Effector memory CD8-positive, alpha-beta T cell (primary cell): ENCODE measurements at places on chromosomes 7 and 10.

DNA sequence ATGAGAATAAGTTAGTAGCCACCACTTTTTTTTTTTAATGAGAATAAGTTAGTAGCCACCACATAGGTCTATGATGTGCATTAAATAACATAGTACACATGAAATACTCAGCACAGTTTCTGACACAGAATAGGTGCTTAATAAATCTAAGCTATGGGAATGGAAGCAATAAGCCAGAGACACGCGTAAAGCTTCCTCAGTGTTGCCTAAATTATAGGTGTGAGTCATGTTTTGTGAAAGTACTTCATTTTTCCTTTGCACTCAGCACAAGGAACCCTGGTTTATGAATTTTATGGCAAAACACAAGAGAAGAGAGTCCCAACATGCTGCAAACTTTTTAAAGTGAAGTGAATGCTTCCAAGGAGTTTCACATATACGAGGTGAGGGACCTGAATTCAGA lies 267.4 kb downstream of the RNLS start:
- no peak for DNase-seq
- H3K27me3 ChIP-seq: no peaks in the 10 kb centered on the region
- H3K4me1 ChIP-seq: no peaks in the 10 kb centered on the region
- H3K36me3 ChIP-seq: no peaks in the 10 kb centered on the region
- no peak overlapping the region for H3K27ac ChIP-seq

- H3K27me3 ChIP-seq: no peaks in the 10 kb centered on the region
- H3K4me3 ChIP-seq: no peak overlapping the region
- no peak for DNase-seq
These were observed 18.7 kb upstream of the ARHGAP12 start for GRCh38 chr10:31947144-31947926.

DNA sequence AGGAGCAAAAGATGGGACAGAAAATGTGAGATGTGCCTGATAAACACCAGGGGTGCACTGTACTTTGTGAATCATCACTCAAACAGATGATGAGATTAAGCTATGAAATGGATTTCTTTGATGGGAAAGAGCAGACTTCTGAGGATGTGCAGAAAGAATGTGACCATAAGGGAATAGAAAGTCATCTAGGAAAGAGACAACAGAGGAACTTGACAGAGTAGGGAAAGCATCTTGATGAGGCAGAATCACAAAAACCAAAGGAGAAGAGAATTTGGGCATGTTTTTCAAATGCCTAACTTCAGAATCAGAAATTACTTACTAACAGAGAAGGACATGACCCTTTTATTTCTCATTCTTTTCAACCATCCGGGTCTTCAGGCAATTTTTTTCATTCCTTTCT lies 82.4 kb upstream of the LRRTM3 start:
- no peak overlapping the region for H3K27ac ChIP-seq
- DNase-seq: no peak
- H3K4me3 ChIP-seq: no peak overlapping the region
- H3K4me1 ChIP-seq: no peaks in the 10 kb centered on the region

DNA sequence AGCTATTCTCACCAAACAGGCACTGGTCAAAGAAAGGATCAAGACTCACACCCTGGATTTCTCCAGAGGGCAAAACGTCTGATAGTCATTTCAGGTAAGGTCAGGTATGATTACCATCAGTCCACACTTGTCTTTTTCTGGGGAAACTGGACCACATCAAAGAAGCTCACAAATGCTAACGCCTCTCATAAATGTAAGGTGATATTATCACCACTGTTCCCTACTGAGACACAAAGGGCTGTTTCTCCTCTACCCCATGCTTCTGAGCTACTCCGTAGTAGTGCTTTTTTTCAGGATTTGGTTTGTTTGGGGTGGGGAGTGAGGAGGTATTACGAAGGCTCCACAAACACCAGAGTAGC lies 51.6 kb downstream of the CREB3L2 start:
- H3K27ac ChIP-seq: no peak overlapping the region
- peaks cover 26% of the 10 kb centered on the region for H3K4me1 ChIP-seq
- H3K27me3 ChIP-seq: no peaks in the 10 kb centered on the region
- H3K36me3 ChIP-seq: no peaks in the 10 kb centered on the region

GRCh38 chr10:5089865-5090264 lies 4.3 kb upstream of the AKR1C3 start:
- DNase-seq: no peak
- no peaks in the 10 kb centered on the region for H3K4me1 ChIP-seq
- no peaks in the 10 kb centered on the region for H3K36me3 ChIP-seq
- no peak overlapping the region for H3K4me3 ChIP-seq
- H3K27ac ChIP-seq: no peak overlapping the region
- peaks cover 4% of the 10 kb centered on the region for H3K27me3 ChIP-seq

GRCh38 chr7:80622541-80622940 lies 15.9 kb upstream of the CD36 start:
- no peak overlapping the region for H3K27ac ChIP-seq
- H3K36me3 ChIP-seq: peaks cover 4% of the 10 kb centered on the region
- no peak for DNase-seq
- no peaks in the 10 kb centered on the region for H3K4me1 ChIP-seq

GRCh38 chr7:12403287-12404181 lies at the start of gene VWDE:
VWDE (minus strand) TSS chr7:12403865; CDS start chr7:12403716, 149 bp downstream.
- DNase-seq: peak; percentile 11
- H3K36me3 ChIP-seq: no peaks in the 10 kb centered on the region
- H3K27ac ChIP-seq: peak within 1 kb of the TSS; percentile 50
- peak within 1 kb of the TSS; percentile 79 for H3K4me3 ChIP-seq
- H3K27me3 ChIP-seq: peaks cover 19% of the 10 kb centered on the region

GRCh38 chr10:23150091-23150490 lies 42.0 kb upstream of the PTF1A start:
- H3K4me3 ChIP-seq: no peak overlapping the region
- no peak for DNase-seq
- H3K27me3 ChIP-seq: peaks cover 28% of the 10 kb centered on the region
- H3K27ac ChIP-seq: no peak overlapping the region
- no peaks in the 10 kb centered on the region for H3K4me1 ChIP-seq
- no peaks in the 10 kb centered on the region for H3K36me3 ChIP-seq

GRCh38 chr10:63438506-63439498 lies 27.0 kb downstream of the JMJD1C start:
- no peak overlapping the region for H3K4me3 ChIP-seq
- peaks cover 20% of the 10 kb centered on the region for H3K4me1 ChIP-seq
- H3K36me3 ChIP-seq: no peaks in the 10 kb centered on the region
- DNase-seq: no peak
- H3K27me3 ChIP-seq: no peaks in the 10 kb centered on the region

DNA sequence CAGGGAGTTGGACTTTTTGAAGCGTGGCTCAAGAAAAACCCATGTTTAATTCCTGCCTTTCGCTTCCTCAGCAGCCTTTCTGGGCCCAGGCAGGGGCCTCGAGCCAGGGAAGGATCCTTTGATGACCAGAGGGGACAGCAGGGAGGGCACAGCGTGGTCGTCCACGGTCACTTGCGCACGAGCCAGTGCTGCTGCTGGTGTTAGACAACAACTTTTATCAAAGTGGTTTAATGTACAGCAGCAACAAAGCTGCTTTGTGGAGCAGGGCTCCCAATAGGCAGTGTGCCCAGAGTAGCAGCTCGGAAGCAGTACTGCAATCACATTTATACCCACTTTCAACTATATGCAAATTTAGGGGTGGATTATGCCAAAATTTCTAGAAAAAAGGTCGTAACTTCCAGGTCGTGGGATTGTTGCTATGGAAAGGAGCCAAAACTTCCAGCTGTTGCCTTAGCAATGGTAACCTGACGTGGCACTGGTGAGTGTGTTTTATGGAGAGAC lies 6.1 kb downstream of the GIMAP1 start:
- peak overlapping the region; percentile 86 for H3K4me3 ChIP-seq
- no peaks in the 10 kb centered on the region for H3K27me3 ChIP-seq
- peak overlapping the region; percentile 99 for H3K27ac ChIP-seq
- no peak for DNase-seq
- peaks cover 52% of the 10 kb centered on the region for H3K4me1 ChIP-seq

- no peak for DNase-seq
- H3K27ac ChIP-seq: no peak overlapping the region
- H3K36me3 ChIP-seq: peaks cover 5% of the 10 kb centered on the region
- H3K27me3 ChIP-seq: peaks cover 87% of the 10 kb centered on the region
These were observed 976 bp downstream of the NAT16 start for GRCh38 chr7:101179117-101179516.

- H3K27me3 ChIP-seq: peaks cover 28% of the 10 kb centered on the region
- H3K4me1 ChIP-seq: peaks cover 9% of the 10 kb centered on the region
- H3K36me3 ChIP-seq: peaks cover 3% of the 10 kb centered on the region
- no peak for DNase-seq
These were observed 110.0 kb downstream of the EGFR start for GRCh38 chr7:55128693-55129394.

DNA sequence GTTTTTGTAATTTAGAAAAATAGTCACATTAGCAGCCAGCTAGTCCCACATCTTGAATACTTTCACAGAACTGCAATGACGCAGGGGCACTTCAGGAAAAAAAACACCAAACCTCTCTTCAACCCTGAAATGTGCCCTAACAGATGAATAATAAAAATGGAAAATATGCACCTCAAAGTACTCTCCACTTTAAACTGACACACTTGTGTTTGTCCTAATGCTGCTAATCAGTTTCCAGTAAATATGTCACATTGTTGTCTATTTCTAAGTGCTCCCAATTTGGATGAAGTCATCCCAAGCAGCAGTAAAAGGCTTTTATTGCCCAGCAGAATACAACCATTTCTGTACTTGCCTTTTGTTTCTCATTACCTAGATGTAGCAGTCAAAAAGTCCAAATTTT lies 86.7 kb downstream of the PARD3 start:
- no peaks in the 10 kb centered on the region for H3K36me3 ChIP-seq
- no peak overlapping the region for H3K4me3 ChIP-seq
- H3K4me1 ChIP-seq: no peaks in the 10 kb centered on the region
- no peak for DNase-seq
- H3K27ac ChIP-seq: no peak overlapping the region

DNA sequence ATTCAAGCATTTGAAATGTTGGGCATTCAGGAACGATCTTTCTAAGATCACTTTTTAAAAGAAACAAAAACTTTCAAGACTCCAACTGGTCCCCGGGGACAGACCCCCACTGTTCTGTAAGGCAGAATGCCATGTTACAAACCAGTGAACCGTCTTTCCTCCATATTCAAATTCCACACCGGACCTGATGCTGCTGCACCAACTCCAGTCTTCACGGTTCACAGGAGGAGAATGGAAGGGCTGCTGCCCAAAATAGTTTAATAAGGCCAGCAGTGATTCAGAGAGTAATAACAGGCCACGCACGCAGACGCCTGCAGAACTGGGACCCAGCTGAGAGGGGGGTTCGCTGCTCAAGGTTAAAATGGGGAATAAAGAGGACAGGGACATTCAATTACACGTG lies 47.2 kb downstream of the OSBPL3 start:
- H3K4me1 ChIP-seq: peaks cover 71% of the 10 kb centered on the region
- peaks cover 6% of the 10 kb centered on the region for H3K36me3 ChIP-seq
- no peak for DNase-seq
- no peak overlapping the region for H3K27ac ChIP-seq
- H3K4me3 ChIP-seq: no peak overlapping the region

- no peaks in the 10 kb centered on the region for H3K27me3 ChIP-seq
- no peak for DNase-seq
- H3K27ac ChIP-seq: peak overlapping the region; percentile 61
- H3K4me3 ChIP-seq: peak overlapping the region; percentile 40
These were observed 67.4 kb upstream of the PDCD4 start for GRCh38 chr10:110804376-110804775.

GRCh38 chr7:1287752-1288201 lies 55.1 kb downstream of the UNCX start:
- H3K36me3 ChIP-seq: no peaks in the 10 kb centered on the region
- no peak overlapping the region for H3K4me3 ChIP-seq
- peaks cover 53% of the 10 kb centered on the region for H3K27me3 ChIP-seq
- no peaks in the 10 kb centered on the region for H3K4me1 ChIP-seq
- no peak for DNase-seq
